A549 treated with ZK216348 at 1 μM for 4 hours (cell line): ENCODE measurements at places on chromosomes 12 and 14. TPM values are rescaled to one million over a fixed set of nuclear protein-coding genes. Genes with fewer than 3 reads are reported as not detected.

Gene SPX
- total RNA-seq, result 2.3 to 4.0 TPM (median 2.9 TPM) in 5 replicates

Gene TRPV4
- 0.07 to 0.18 TPM (median 0.09 TPM) in 5 replicates for total RNA-seq

Gene KIF5A
- total RNA-seq, result 0.18 to 0.26 TPM (median 0.21 TPM) in 5 replicates

Gene ANGEL1
- total RNA-seq, result 6.7 to 9.6 TPM (median 9.4 TPM) in 5 replicates

Gene NKX2-1
- 0.11 TPM in 1 of 5 replicates, not detected in the others for total RNA-seq

Gene KRT78
- 0.24 TPM in 1 of 5 replicates, not detected in the others for total RNA-seq

Gene CLEC2D
- total RNA-seq, result 0.24 to 0.60 TPM (median 0.38 TPM) in 5 replicates

Gene PROX2
- not detected in 5 replicates for total RNA-seq
